ENCODE measurements at places on chromosomes 16 and 17.

- DNase-seq, result no peak
These were observed 67.8 kb upstream of the FA2H start for GRCh38 chr16:74842413-74842812.

GRCh38 chr17:30414486-30414885, 35.8 kb downstream of the CPD start:
- DNase-seq, result no peak

GRCh38 chr16:8628981-8629725, 7.7 kb downstream of the METTL22 start:
- no peak for DNase-seq

GRCh38 chr17:78684026-78684425, 98.0 kb downstream of the CYTH1 start:
- DNase-seq, result no peak

GRCh38 chr16:24188751-24189318, 67.3 kb upstream of the CACNG3 start:
- DNase-seq, result no peak

DNA sequence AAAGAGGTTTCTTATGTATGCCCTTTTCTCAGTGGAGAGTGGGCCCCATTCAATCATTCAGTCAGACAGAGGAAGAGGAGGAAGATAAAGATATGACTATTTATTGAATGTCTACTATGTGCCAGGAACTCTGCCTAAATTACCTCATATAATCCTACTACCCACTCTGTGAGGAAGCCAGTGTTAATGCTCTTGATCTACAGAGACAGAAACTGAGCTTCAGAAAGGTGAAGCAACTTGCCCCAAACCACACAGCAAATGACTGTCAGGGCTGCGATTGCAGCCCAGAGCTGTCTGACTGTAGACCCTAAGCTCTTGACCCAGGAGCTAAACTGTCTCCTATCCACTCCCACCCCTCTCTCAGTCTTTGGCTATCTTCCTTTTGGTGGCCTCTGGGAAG, 8.4 kb downstream of the SRCIN1 start:
- DNase-seq, result no peak

GRCh38 chr17:19391432-19391831, 4.4 kb upstream of the MFAP4 start:
- no peak for DNase-seq

DNA sequence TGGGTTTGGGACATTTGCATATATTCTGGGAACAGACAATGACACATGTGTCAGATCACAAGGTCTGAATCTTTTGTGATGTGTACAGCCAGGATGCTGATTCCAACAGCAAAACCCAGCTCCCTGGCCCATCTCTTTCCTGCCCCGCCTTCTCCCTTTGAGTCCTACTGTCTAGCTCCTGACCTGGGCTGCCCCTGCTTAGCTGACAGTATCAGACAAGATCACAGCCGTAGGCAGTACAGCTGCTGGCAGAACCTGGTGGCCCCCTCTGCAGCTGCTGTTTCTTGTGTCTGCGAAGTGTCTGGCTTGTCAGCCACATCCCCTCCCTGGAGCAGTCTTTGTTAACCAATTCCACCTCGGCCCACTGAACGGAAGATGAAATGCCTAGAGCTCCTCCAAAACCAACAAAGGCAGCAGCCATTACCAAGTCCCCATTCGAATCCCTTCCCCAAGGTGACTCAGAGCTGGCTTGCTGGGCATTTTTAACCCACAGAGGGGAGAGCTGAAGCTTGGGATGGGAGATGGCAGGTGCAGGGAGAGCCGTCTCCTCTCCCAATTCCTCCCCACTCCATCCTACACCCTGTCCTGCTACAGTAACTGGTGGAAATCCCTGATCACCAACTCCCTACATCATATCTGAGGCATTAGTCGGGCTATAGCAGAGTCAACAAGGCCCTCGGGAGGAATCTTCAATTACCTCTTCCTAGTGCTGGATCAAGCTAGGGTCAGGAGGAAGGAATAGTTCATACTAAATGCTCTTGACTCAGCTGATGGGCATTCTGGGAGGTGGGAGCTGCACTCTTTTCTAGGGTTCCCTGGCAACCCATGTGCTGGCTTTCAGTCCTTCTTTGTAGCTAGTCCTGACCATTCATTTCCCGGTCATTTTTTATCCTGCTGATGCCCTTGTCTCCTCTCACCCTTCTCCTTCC, 5.8 kb downstream of the PIPOX start:
- DNase-seq, result no peak

GRCh38 chr17:31369266-31369665, 22.2 kb upstream of the RAB11FIP4 start:
- no peak for DNase-seq

DNA sequence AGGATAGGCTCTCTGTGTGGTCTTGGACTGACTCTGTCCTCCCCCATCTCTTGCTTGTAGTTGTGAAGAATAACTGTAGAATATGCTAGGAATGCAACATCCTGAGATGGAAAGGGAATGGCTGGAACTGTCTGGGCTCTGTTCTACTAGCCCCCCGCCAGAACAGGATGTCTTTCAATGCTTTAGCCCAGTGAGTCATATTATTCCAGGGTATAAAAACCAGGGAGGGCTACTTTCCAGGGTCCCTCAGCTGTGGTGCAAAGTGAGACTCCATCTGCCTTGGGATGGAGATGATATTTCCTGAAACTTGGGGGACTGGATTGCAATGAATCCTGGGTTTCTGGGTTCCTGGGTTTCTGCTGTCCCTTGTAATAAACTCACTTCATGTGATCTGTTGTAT, 32.1 kb downstream of the HYDIN start:
- DNase-seq, result no peak

GRCh38 chr16:15746332-15746731, 96.3 kb downstream of the NDE1 start:
- no peak for DNase-seq
